T-cell (primary cell): ENCODE measurements at places on chromosomes 12 and 14.
A peak's percentile ranks its signal among the peaks of the same experiment; 100 is the strongest.

DNA sequence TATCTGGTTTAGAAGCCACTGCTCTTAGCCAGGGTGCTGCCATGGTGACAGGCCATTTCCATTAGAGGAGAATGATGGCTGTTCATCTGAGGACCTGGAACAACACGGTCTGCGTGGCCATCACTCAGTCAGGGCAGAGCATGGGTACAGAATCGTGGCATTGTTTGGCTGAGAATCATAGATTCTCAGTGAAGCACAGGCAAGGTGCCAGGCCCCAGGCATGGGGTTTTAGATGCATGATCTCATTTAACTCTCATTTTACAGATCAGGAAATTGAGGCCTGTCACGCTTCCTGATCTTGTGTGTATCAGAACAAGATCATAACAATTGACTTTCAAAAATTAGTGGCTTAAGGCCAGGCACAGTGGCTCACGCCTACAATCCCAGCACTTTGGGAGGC is 26.8 kb upstream of the IRF2BPL start:
- no peak for DNase-seq

- DNase-seq: no peak
Observed at GRCh38 chr12:68978678-68979077, 45.7 kb upstream of the CPM start.

DNA sequence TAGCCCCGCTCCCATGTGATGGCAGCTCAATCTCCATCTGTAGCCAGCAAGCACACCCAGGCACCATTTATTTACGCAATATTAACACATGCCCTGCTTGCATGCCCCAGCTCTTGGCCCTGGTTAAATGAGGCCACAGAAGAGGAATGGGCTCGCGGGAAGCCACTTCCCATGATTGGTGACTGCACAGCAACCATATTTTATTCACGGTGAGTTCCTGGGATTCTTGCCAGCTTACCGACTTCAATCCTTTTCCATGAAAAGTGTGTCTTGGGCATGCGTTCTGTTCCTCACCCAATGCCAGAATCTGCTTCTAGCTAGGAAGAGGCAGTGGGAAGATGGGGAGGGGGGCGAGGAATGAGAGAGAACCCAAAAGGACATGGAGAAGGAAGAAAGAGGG is 54.7 kb downstream of the PITPNM2 start:
- DNase-seq: no peak

GRCh38 chr12:49671031-49671765 is 36.0 kb downstream of the FMNL3 start:
- DNase-seq: peak; percentile 63

DNA sequence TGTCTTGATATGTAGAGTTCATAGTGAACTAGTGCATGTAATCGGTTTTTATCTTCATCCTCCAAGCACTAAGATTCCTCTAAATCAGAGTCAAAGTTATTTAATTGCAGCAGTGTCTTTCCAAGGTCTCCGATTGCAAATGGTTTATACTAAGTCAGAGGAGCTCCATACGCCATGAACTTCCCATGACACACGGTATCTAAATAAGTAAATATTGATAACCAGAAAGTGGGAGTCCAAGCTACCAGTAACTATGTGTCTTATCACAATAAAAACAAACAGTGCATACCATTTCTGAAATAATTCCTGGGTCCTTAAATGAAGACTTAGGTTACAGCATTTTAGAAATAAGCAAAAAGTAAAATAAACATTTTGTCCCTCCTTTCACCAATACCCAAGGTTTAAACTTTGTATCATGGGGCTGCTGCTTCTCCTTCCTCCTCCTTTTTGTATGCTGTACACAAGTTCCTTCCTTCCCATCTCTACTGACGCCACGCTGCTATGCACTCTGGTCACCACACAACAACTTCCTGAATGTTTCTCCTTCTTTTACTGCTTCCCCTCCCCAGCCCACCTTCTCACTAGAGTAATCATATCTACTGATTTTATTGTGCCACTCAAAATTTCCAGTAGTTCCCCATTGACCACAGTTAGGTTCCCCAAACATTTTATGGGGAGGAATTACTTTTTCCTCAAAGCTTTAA is 10.7 kb downstream of the NR1H4 start:
- no peak for DNase-seq

DNA sequence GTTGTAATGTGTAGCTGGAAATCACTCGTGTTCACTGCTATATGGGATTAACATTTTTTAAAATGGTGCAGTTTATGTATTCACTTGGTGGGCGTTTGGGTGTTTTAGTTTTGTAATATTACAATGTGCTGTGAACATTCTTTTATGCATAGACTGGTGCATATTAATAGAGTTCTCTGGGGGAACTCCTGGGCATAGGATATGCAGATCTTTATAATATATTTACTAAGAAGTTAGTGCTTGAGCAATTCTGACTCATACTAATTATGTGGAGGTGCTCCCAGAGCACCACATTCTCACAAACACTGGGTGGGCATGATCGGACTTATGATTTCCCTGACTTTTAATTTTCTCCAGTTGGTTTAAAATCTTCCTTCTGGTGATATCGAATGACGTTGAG is 342.3 kb downstream of the PDZRN4 start:
- no peak for DNase-seq

- no peak for DNase-seq
Observed at GRCh38 chr14:54252072-54252730, 144.6 kb upstream of the CDKN3 start.

- no peak for DNase-seq
Observed at GRCh38 chr12:103783744-103784664, 57.0 kb downstream of the NT5DC3 start.

DNA sequence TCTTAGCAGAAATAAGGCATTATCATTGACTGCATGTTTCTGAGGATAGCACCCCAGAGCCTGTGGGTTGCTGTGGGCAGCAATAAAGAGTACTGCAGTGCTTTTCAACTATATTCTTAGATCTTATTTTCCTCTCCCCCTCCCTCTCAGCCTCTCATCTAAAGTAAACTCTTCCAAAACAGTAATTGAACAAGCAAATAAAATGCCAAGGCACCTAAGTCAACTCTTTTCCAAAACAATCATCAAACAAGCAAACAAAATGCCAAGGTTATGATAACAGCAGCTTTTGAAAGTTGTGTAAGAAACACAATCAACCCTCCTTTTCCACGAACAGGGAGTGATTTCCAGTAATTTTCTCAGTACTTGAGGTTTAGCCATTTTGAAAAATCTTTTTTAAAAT is 1542.6 kb downstream of the AACS start:
- DNase-seq: no peak

DNA sequence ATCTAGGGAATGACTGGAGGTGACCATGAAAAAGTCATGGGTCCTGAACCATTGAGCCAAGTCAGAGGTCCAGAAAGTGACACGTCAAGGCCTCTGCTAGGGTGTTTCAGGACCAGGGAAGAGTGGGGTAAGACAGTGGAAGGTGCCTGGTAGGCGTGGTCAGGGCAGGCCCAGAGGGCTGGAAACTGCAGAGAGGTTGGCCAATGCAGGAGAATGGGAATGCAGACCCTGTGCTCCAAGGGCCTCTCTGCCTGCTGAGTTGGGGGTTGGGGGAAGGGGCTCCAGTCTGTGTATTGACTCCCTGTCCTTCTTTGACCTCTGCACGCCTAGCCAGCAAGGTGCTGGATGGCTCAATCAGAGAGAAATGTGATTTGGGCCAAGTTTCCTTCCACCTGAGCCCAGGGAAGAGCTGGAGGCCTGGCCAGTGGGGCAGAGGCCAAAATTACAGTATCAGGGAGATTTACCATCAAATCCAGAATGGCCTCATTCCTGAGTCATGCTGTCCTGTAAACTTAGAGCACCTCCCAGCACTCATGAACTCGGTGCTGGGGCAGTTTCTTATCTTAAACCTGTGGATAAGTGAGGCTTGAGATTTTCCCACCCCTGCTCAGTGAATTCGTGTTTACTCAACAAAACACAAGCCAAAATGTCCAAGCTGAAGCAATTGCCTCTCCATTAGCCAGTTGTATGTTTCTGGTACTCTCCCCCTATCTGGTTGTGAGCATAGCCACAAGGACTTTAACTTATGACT is 24.4 kb downstream of the IRF2BPL start:
- no peak for DNase-seq
